Left renal pelvis (tissue), 4 donors: ENCODE measurements at places on chromosomes 2 and 18. TPM values are rescaled to one million over a fixed set of nuclear protein-coding genes. Genes with fewer than 3 reads are reported as not detected.

DNA sequence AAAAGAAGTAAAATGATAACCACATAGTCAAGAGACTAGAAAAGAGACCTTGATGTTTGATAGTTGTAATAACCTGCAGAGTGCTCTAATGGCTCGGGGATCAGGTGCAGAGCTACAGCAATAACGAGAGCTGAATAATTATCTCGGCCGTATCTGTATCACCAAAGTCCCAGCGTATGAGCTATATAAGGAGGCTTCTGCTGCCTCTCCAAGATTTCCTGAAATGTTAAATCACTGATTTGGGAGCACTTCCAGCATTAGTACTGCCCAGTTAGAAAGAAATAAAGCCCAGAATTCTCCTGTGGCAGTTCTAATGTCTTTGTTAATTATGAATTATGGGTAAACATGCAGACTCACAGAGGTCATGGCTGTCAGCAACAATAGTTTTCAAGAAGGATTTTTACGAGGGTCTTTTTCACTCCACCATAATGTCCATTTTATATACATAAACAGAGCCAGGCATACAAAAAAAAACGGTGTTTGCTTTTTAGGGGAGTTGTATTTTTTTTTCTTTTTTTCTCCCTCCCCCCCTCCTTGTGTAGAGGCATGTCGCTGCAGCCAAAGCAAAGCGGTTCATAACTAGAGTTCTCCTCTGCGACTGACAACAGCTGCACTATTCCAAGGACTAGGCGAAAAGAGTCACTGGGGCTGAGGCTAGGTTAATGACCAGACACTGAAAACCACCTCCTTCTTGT, 168.3 kb upstream of the VRK2 start:
- DNase-seq, result peak; percentile 42

SERPINB11 gene
- polyA plus RNA-seq, result not detected

- no peak for DNase-seq
Observed at GRCh38 chr2:168517816-168518215, 61.7 kb downstream of the CERS6 start.

FOXI3 gene
- 0.14 TPM for polyA plus RNA-seq

CD226 gene
- polyA plus RNA-seq, result 2.3 TPM

- DNase-seq, result no peak
Observed at GRCh38 chr2:64785245-64785644, 131.5 kb upstream of the SERTAD2 start.

DNA sequence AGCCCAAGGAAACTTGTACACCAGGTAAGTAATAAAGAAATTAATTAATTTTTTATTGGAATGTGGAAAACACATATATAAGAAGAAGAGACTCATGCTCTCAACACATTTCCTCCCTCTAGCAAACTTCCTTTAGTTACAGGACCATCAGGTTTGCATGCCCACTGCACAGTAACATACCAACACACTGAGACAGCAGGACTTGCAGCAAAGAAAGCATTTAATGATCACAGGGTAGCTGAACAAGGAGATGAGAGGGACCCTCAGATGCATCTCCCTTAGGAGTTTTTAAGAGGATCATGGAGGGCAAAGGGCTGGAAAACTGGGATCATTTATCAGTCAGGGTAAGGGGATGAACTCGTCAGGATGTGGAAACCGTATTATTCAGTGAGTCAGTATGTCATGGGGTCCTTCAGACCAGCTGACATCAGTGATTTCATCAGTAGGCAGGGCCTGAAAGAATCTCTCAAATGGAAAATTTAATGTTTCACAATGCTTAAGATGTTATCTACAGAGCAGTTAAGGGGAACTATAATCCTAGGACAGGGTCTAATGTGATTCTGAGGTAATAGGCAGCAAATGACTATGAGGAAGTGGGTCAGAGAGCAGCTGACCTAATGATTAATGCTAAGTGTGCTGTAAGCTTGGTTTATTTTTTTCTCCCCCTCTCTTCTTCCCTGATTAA, 193.8 kb upstream of the RND3 start:
- DNase-seq, result no peak

TWIST2 gene
- 5.1 TPM for polyA plus RNA-seq

CEP68 gene
- polyA plus RNA-seq, result 25.2 TPM

GRCh38 chr2:204183608-204184007, 247.0 kb downstream of the ICOS start:
- no peak for DNase-seq

GRCh38 chr2:129369437-129369836, 610.0 kb upstream of the RAB6C start:
- no peak for DNase-seq
